Adipocyte (in vitro differentiated cells): ENCODE measurements at places on chromosomes 7 and 10.
A peak's percentile ranks its signal among the peaks of the same experiment; 100 is the strongest.

DNA sequence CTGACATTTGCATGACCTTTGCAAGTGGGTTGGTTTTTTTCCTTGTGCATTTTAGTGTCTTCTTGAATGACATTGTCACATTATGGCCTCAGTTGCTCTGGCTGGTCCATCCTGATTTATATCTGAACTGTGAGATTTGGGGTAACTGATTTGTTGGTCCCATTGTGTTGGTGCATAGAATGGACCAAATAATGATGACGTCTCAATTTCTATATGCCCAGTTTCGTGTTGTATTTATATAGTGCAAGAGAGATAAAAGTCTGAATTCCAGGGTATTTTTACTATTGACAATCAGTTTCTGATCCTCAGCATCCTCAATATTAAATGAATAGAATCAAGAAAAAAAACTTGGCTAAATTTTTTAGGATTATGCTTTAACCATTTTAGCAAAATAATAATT is 281.8 kb downstream of the HDAC9 start:
- no peak for DNase-seq

DNA sequence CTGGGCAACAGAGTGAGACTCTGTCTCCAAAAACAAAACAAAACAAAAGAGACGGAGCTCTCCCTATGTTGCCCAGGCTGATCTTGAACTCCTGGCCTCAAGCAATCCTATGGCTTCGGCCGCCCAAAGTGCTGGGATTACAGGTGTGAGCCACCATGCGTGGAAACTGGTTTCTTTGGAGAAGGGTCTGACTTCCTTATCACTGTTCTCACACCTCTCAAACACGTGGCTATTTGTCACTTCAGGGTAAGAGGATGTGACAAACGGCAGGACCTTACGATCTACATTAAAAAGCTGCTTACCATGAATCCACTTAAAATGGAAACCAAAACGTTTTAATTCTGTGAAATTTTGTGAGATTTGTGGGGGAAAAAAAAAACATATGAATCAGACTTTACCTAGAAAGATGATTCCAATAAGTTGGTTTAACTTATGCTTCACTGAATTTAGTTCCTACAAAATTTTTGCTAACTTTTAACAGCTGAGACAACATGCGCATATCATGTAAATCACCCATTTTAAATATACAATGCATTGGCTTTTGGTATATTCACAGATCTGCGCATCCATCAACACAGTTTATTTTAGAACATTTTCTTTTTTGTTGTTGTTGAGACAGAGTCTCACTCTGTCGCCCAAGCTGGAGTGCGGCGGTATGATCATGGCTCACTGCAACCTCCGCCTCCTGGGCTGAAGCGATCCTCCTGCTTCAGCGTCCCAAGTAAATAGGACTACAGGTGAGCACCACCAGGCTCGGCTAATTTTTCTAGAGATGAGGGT is 18.7 kb upstream of the FOXK1 start:
- DNase-seq: no peak

- DNase-seq: no peak
Observed at GRCh38 chr7:14389181-14389591, 399.7 kb upstream of the ETV1 start.

GRCh38 chr10:7773845-7774801 is 13.7 kb downstream of the KIN start:
- no peak for DNase-seq

DNA sequence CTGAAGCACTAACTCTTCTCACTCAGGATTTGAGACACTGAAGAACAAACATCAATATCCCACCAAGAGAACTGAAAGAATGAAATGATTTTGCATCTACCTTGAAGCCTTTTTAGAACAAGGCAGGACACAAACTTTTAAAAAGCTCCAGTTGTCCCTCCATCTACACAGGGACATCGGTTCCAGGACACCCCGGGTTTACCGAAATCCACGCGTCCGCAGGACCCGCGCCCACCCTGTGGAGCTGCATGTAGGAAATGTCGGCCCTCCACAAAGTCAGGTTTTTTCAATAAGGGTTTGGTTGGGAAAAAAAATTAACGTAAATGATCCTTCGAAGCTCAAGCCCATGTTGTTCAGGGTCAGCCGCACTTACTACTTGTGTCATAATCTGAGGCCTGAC is 94.0 kb downstream of the DIP2C start:
- DNase-seq: no peak

- DNase-seq: peak; percentile 16
Observed at GRCh38 chr7:85111761-85112160, 75.1 kb downstream of the SEMA3D start.

DNA sequence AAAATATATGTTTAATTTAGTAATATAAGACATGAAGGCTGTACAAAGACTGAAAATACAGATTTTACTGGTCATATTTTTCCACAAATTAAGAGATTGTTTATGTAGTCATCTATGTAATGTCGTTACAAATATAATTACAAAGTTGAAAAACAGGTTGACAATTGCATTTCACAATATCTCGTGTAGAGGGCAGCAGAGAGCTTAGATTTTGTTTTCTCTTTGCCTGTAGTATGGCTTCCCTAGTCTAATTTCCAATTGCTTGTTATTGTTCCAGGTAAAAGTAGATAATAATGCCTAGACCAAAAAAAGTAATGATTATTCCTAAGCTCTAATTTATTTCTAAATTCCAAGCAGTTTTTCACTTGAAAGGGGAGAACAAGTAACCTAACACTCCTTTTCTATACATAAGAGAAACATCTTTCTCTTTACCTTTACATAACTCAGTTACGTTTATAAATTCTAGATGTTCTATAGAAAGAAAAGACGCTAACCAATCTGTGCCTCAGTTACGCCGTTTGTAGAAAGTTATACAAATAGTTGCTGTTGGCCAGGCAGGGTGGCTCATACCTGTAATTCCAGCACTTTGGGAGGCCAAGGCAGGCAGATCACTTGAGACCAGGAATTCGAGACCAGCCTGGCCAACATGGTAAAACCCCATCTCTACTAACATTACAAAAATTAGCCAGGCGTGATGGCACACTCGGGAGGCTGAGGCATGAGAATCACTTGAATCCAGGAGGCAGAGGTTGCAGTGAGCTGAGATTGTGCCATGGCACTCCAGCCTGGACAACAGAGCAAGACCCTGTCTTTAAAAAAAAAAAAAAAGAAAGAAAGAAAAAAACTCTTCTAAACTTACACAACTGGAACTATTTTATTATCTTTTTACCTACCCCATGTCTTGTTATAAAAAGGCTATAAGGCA is 30.0 kb downstream of the NET1 start:
- peak; percentile 83 for DNase-seq

GRCh38 chr7:114973147-114973546 is 51.3 kb downstream of the MDFIC start:
- peak; percentile 71 for DNase-seq

DNA sequence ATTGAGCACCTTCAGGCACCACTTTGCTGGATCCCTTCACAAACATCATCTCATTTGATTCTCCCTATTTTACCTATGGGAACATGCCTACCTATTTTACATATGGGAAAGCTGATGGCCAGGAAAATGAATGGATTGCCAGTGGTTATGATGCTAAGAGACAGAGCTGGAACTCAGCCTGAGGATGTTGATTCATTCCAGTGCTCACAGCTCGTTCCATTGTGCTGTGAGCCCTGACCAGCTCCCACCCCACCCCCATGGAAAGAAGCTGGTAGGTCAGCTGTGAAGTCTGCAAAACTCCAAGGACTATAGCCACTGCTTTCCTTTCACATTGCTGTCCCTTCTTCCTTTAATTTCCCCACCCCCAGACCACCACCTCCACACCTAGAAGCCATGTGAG is 9.6 kb downstream of the UBTD1 start:
- DNase-seq: peak; percentile 25

DNA sequence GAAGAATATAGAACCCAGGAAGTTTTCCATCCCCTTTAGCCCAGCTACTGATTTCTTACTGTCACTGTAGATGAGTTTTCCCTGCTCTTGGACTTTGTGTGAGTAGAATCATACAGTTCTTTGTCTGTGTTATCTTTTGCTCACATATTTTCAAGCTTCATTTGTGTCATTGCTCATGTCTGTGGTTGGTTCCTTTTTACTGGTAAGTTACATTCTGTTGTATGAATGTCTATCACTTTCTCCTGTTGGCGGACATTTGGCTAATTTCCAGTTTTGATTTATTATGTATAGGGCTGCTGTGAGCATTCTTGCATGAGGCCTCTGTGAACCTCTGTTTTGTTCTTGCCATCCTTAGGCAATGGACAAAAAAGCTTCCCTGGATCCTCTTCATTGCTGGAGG is 5.3 kb downstream of the GLRX3 start:
- DNase-seq: no peak

- DNase-seq: no peak
Observed at GRCh38 chr10:44400541-44400940, 15.6 kb upstream of the CXCL12 start.

DNA sequence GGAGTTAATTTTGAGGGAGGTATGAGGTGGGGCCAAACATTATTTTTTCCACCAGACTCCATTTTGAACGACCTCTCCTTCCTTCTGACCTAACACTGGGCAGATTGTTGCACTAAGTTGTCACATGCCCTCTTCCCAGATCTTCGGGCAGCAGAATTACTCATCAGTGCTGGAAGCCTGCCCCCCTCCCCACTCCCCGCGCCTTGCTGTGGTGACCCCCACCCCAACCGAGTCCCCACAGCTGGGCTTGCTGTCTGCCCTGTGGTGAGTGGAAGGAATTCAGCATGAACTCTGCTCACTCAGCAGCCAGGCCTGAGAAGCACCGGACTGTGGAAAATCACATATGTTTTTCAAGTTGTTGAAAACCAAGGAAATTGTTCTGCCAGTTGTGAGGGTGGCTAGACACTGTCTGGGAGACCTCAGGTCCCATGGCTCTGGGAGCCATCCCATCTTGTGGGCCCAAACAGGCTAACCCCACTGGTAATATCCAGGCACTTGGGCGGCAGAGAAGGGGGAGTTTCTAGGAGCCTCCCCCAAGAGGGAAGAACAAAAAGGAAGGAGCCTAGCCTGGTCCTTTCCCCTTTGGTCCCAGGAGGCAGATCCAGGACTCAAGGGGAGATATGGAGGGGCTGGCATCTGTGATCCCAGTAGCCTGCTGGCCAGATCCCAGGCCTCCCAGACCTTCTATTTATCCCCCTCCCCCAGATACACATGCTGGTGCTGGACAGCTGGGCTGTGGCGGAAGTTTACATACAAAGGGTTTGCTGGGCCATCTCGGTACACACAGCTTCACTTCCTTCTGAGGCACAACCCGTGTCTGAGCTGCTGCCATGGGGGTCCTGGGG is 3.5 kb upstream of the AEBP1 start:
- peak; percentile 76 for DNase-seq
